ENCODE measurements at places on chromosomes 12 and 14. TPM values are rescaled to one million over a fixed set of nuclear protein-coding genes. Genes with fewer than 3 reads are reported as not detected.

DNA sequence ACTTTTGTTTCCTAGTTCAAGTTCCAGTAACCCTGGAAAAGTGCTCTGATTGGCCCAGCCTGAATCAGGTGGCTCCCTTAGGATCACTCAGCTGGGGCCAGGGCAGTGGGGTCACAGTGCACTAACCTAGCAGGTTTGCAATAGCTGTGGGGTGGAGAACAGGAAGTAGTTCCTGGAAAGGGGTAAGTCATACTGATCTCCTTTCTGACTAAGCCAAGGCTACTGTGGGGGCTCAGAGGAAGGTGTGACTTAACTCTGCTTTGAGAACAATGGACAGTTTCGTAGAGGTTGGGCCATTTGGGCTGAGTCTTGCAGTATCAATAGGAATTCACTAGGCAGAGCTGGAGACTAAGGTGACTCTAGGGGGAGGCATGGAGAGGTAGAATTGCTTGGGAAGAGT lies 89.4 kb downstream of the KIF26A start:
- H3K4me3 ChIP-seq: no peak overlapping the region
- H3K27me3 ChIP-seq: no peaks in the 10 kb centered on the region
- H3K36me3 ChIP-seq: no peaks in the 10 kb centered on the region

GRCh38 chr14:74661726-74662450 lies 49.9 kb upstream of the LTBP2 start:
- H3K27me3 ChIP-seq: no peaks in the 10 kb centered on the region
- H3K27ac ChIP-seq: no peak overlapping the region
- H3K4me3 ChIP-seq: no peak overlapping the region

DNA sequence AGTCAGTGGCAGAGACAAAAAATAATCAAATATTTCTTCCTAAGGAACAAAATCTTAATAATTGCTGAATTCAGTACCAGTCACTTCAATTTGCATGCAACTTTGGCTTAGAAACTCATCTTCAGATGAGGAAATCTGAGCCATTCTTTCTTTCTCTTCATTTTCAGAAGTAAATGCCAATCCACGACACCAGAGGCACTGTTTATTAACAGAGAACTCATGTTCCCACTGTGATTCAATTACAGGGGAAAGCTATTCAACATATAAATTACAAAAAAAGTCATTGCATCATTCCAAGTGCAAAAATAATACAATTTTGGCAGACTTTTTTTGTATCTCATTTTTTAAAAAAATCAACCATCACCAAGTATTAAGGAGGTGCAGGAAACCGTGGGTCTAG lies 816.1 kb upstream of the TMEM132C start:
- no peak overlapping the region for H3K27ac ChIP-seq
- H3K27me3 ChIP-seq: peaks cover 22% of the 10 kb centered on the region
- H3K36me3 ChIP-seq: no peaks in the 10 kb centered on the region

DNA sequence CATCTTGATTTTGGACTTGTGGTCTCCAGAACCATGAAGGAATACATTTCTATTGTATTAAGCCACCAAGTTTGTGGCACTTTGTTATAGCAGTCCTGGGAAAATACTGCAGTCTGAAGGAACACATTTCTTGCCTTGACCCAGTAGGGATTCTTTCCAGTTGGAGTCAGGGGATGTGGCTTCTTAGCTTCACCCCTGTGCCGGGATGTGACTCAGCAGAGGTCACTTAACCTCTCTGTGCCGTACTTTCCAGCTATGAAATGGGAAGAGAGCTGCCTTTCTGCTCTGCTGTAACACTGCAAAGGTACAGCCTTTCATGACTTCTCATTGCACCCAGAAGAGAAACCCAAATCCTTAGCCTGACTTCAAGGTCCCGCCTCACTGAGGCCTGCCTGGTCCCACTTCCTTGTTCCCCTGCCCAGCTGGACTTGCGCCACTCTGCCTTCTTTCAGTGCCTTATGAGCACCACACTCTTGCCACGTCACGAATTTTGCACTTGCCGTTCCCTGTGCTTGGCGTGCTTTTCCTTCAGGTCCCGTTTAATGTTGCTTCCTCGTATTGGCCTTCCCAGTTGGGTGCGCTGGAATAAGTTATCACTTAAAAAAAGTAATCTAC lies 24.2 kb downstream of the CHST11 start:
- H3K27me3 ChIP-seq: no peaks in the 10 kb centered on the region
- H3K36me3 ChIP-seq: peaks cover 22% of the 10 kb centered on the region
- no peak overlapping the region for H3K27ac ChIP-seq

DNA sequence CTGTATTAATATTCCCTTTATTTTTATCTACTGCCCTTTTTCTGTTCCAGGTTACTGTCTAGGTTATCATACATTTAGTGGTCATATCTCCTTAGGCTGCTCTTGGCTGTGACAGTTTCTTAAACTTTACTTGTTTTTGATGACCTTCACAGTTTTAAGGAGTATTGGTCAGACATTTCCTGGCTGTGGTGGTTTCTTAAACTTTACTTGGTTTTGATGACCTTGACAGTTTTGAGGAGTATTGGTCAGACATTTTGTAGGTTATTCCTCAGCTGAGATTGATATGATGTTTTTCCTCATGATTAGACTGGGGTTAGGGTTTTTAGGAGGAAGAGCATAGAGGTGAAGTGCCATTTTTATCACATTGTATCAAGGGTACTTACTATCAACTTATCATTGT lies 36.4 kb downstream of the CCDC91 start:
- no peaks in the 10 kb centered on the region for H3K36me3 ChIP-seq
- no peak overlapping the region for H3K4me3 ChIP-seq
- DNase-seq: no peak

GRCh38 chr14:28407031-28407825 lies 359.4 kb upstream of the FOXG1 start:
- no peaks in the 10 kb centered on the region for H3K27me3 ChIP-seq
- H3K27ac ChIP-seq: no peak overlapping the region
- no peak overlapping the region for H3K4me3 ChIP-seq
- H3K36me3 ChIP-seq: no peaks in the 10 kb centered on the region

DNA sequence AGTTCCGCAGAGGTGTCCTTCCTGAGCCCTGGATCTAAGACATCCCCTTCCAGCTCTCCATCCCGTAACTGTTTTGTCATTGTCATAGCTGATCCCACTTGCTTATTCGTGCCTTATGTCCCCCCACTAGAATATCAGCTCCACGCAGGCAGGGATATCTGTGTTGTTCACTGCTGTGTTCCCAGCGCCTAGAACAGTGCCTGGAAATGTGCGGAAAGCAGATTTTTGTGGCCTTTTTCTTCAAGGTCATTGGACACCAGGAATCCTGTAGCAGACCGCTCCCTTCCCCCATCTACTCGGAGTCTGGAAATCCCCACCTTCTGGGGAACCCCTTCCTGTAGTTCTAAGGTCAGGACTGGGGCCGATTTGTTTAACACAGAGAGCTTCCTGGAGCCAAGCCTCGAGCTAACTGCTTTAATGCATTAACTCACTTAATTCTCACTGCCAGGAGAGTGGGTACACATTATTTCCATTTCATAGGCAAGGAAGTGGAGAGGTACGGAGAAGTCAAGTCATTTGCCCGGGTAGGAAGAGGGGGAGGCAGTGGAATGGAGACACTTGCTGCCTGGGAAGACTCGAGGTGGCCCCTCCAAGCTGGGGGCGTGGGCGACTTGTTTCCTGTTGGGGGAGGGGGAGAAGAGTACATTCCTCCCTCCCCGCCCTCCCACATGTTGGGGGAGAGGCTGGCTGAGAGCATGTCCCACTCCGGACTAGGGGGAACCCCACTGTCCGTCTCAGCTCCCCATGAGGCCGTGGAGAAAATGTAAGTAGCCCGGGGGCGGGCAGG lies 1.2 kb upstream of the SH2B3 start:
- H3K27me3 ChIP-seq: peaks cover 6% of the 10 kb centered on the region
- DNase-seq: peak; percentile 93
- H3K27ac ChIP-seq: no peak overlapping the region
- peaks cover 9% of the 10 kb centered on the region for H3K4me1 ChIP-seq

The TESPA1 gene
- total RNA-seq: not detected
